ENCODE measurements at places on chromosomes 5 and 9.

- no peak for DNase-seq
Measured at GRCh38 chr5:62533597-62533996, 45.0 kb upstream of the LRRC70 start.

DNA sequence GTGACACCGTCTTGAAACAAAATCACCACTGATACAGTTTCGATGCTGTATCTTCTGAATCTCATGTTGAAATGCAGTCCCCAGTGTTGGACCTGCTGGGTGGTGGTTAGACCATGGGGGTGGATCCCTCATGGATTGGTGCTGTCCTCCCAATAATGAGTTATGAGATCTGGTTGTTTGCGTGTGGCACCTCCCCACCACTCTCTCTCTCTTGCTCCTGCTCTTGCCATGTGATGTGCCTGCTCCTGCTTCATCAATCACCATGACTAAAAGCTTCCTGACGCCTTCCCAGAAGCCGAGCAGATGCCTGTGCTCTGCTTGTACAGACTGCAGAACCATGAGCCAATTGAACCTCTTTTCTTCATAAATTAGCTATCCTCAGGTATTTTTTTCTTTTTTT, 15.2 kb upstream of the C5orf15 start:
- DNase-seq = no peak

GRCh38 chr9:91805031-91805430, 145.0 kb downstream of the ROR2 start:
- no peak for DNase-seq

DNA sequence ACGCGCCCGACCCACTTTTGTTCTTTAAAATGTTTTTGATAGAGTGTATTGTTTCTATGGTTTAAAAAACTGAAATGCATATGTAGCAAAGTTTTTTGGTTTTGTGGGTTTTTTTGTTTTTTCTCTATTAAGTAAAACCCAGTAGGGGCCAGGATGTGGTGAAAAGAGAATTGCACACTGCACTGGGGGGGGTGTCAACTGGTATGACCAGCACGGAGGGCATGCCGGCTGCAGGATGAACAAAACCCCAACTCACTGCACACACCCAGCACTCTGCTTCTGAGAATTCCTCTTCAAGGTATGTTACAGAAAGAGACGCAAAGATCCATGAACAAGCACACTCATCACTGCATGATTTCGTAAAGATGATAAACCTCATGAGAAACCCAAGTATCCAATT, 75.0 kb downstream of the STK10 start:
- DNase-seq = no peak

DNA sequence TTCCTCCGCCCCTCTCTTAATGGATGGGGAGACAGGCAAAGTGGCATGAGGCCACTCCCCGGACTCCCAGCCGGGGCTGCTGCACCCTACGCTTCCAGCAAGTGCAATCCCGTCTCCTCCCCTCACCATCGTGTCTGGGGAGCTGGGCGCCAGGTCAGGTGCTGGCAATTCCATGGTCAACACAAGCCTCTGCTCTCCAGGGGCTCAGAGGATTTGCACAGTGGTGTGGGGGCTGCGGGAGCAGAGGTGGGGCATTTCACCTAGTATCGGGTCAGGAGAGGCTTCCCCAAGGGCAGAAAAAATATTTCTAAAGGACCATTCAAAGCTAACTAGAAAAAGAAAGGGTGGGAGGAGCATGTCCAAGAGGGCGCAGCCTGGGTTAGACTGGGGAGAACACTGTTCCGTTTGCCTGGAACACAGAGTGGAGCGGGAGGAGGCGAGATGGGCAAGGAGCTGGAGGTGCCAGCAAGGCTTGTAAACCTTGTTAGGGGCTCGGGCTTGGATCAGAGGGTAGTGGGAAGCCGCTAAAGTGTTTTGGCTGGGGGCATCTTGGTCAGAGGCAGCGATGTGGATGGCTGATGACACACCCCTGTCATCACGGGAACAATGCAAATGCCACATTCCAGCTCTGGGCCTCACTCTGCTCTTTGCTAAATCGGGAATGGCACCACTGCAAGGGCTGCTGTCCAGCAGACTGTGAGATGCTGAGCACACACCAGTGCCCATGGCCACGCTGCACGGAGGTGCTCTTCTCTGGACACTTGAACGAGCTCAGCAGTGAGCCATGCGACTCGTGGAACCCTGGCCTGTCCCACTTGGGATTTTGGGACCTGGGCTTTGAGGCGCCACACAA, 191.7 kb downstream of the CDK5RAP2 start:
- no peak for DNase-seq

- no peak for DNase-seq
Measured at GRCh38 chr5:16612007-16612406, 4.8 kb downstream of the RETREG1 start.

DNA sequence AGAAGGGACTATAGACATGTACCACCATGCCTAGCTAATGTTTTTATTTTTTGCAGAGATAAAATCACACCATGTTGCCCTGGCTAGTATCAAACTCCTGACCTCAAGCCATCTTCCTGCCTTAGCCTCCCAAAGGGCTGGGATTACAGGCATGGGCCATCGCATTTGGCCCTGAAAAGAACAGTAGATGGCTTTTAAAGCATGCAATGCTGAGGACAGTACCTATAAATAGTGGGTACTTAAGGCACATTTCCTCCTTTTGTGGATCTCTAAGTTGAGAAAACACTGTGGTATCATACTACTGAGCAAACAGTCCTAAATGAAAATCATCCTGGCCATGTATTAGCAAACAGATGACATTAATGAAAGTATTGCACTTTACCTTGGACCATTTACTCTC, 119.4 kb downstream of the TTC39B start:
- no peak for DNase-seq

GRCh38 chr5:121870489-121870888, 18.8 kb downstream of the FTMT start:
- DNase-seq = no peak

- peak; percentile 71 for DNase-seq
Measured at GRCh38 chr9:96177005-96177718, 124.8 kb downstream of the HSD17B3 start.

DNA sequence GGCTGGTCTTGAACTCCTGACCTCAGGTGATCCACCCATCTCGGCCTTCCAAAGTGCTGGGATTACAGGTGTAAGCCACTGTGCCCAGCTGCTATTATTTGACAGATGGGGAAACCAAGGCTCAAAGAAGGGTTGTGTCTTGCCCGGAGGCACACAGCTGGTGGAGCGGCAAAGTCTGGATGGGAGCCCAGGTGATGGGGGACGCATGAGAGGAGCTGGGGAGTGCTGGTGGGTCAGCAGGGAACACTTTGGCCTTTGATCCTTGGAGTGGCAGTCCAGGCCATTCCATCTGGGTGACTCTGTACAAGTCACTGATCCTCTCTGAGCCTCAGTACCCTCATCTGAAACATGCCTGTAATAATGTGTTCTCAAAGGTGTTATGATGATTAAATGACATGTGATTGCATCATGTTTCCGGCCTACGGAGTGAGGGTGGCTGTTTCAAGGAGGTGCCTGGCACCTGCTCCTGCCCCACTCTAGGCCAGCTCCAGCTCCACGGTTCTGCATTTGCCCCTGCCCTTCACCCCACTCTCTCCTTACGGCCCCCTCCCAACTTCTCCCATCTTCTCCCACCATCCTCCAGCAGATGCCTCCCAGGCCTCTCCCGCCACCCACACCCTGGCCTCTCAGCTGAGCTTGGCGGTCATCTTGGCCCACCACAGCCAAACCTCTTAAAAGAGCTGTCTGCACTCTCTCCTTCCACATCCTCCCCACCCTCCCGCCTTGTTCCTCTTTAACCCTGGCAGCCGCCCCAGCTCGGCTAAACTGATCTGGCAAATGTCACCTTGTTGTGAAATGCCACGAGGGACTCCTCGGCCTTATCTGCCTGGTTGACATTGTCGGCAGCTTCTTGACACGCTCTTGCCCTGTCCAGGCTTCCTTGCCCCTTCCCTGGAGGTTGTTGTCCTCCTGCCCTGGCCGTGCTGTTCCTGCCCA, 5.5 kb upstream of the DBN1 start:
- no peak for DNase-seq

DNA sequence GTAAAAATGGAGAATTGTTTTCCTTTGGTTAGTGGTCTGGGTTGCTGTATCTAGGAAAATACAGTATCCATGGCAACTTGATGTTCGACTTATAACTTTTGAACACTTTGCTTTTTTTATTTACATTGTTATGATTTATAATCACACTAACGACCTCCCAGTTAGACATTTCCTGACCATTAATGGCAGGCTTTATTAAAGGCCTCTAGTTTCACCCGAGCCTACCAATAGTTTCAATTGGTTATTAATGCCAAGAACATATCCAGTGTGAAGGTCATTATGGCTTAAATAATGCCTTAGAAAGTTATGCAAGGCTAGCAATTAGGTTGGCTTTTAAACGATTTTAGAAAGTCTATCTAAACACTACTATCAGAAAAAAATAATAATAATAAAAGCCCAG, 452.0 kb downstream of the DMRTA1 start:
- no peak for DNase-seq

- no peak for DNase-seq
Measured at GRCh38 chr9:127562841-127563401, 49.2 kb upstream of the STXBP1 start.

DNA sequence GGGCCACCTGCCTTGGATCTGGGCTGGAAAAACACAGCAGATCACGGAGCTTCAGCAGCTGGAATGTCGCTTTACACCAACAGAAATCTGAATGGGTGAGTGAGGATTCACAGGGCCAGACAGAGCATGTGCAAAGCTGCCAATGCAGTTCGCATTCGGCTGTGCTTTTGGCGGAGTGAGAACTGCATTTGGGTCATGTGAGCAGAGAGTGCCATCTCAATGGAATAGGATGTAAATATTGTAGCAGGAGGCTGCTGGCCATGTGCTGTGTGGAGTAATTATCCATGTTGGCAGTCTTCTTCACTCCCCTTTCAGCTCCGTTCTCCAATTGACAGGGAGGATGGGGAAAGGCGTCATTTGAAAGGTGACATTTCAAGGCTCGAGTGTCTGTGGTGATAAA, at the start of gene ANKRD55:
Gene ANKRD55, minus strand, starts transcription at position 101 of the 400 bp plus-strand sequence. CDS start 417 bp downstream, outside the sequence.
- peak; percentile 34 for DNase-seq

DNA sequence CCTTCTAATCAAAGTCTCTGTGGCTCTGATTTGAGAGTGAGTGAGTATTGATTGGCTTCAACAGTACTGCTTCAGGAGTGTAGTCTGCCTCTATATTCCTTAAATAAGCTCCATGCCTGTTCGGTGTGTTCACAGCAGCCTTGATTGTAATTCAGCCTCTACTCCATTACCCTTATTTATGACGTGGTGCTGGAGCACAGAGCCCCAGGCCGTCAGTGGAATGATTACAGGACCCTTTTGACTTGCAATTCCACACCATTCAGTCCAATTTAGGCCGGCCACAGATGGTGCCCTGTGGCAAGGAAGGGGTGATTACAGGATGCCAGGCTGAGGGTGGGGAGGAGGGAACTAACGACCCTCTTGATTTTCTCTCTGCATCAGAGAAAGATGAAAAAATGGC, 110.3 kb downstream of the ASTN2 start:
- DNase-seq = no peak

DNA sequence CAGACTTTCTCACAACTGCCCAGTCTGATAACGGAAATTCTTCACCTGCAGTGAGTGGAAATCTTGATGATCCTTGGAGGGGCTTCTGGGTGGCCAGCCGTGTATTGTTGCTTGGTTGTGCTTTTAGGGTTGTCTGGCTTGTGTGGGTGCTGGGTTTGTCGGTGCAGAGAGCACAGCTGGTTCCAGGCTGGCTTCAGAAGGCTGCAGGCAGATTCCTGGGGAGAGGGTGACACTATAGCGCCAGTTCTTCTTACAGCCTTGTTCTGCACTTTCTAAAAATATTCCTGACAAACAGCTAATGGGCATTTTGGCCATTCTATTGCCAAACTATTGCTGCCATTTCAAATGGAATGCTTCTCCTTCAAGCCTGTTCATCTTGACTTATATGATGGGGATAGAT, 99.3 kb downstream of the PDZD2 start:
- DNase-seq = no peak

- no peak for DNase-seq
Measured at GRCh38 chr5:167049771-167050567, 1241.5 kb upstream of the WWC1 start.

GRCh38 chr9:107472581-107473340, 16.8 kb downstream of the KLF4 start:
- DNase-seq = no peak

DNA sequence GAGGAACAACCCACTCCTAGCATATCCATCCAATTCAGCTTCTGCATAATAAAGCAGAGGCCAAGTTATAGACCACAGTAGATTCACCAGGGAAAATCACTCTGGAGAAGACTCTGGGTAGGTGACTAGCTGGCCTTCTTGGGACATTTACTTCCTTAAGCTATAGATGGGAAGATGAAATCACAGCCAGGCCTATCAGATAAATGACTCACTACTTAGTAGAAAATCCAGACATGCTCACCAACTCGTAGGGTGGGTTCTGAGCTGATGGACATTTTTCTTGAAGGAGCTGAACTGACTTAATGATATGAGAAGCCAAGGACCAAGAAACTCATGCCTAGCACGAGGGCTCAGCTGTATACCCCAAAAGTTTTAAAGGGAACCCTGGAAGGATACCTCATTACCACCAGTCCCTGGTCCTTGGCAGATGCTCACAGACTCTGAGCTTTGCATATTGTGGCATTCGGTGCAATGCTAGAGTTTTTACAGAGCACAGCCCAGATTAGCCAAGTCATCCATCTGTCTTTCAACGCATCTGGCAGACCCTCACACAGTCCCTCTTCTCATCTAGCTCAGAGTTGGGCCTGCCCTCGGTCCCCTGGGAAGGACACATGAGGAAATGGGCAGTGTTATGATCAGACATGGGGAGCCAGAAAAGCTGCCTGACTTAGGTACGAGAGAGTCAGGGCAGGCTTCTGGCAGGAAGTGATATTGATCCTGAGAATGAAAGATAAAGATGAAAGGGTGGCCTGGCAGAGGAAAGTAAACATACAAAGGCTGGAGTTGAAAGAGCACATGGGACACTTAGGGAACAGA, 15.0 kb downstream of the ACSL6 start:
- peak; percentile 5 for DNase-seq

- no peak for DNase-seq
Measured at GRCh38 chr9:92563116-92564100, 27.6 kb upstream of the ECM2 start.

GRCh38 chr9:36407122-36407723, 7.2 kb upstream of the RNF38 start:
- DNase-seq = peak; percentile 52

GRCh38 chr5:6026766-6027406, 351.5 kb downstream of the MED10 start:
- no peak for DNase-seq

DNA sequence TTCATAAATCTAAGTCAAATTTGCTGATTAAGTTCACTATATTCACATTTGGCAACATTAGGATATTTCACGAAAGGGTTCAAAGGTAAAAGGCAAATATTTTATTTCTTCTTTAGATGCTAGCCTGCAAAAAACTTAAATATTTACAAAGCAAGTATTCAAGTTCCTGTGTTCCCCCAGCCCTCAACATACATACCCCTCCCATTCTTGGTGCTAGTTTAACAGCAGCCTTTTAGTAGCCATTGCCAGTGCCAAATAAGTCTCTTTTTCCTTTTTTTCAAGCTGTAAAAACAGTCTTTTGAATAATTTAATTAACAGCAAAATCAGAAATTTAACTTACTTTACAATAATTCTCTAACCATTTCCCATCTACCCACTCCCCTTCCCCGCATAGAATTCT, 288.5 kb upstream of the TMEM161B start:
- no peak for DNase-seq

GRCh38 chr5:172438319-172438668, 16.0 kb downstream of the SH3PXD2B start:
- DNase-seq = no peak
